ENCODE measurements at places on chromosomes 7 and 10.
A peak's percentile ranks its signal among the peaks of the same experiment; 100 is the strongest.

DNA sequence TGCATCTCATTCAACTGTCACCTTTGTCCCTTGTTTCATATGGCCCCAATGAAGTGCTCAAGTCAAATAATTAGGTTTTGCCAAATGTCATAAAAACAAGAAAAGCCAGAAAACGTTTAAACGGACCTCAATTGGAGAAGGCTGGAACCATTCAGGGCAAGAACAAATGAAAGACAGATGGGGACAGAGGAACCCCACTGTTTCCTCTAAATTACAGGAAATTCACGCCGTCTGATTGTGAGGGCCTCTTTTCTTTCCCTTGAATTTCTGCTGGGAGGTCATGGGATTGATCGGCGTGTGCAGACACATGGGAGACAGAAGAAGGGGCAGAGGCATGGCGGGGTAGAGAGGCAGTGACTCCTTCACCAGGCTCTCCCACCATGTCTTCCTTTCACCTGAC, 656.4 kb downstream of the KCNMA1 start:
- DNase-seq = no peak
- H3K27ac ChIP-seq = no peak overlapping the region

DNA sequence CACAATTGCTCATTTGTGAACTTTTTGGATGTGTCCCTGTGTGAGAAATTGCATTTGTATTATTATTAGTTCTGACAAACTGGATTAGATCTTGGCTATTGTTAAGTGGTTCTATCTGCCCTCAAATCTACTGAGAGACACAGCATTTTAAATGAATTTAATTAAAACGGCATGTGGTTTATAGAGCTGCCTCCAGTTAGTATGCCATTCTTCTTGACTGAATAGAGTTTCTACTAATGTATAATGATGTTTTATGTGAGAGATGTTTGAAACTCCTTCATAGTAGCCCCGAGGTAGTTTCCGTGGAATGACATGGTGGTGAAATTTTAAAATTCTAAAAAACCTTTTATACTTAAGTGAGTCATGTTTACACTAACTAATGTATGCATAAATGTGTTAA, 110.9 kb downstream of the DYNC1I1 start:
- H3K27ac ChIP-seq = no peak overlapping the region
- H3K4me1 ChIP-seq = no peaks in the 10 kb centered on the region

GRCh38 chr10:46305079-46305818, 18.5 kb downstream of the ANTXRL start:
- DNase-seq = no peak
- no peaks in the 10 kb centered on the region for H3K36me3 ChIP-seq
- H3K4me1 ChIP-seq = peaks cover 17% of the 10 kb centered on the region
- no peak overlapping the region for H3K4me3 ChIP-seq
- H3K27ac ChIP-seq = no peak overlapping the region

DNA sequence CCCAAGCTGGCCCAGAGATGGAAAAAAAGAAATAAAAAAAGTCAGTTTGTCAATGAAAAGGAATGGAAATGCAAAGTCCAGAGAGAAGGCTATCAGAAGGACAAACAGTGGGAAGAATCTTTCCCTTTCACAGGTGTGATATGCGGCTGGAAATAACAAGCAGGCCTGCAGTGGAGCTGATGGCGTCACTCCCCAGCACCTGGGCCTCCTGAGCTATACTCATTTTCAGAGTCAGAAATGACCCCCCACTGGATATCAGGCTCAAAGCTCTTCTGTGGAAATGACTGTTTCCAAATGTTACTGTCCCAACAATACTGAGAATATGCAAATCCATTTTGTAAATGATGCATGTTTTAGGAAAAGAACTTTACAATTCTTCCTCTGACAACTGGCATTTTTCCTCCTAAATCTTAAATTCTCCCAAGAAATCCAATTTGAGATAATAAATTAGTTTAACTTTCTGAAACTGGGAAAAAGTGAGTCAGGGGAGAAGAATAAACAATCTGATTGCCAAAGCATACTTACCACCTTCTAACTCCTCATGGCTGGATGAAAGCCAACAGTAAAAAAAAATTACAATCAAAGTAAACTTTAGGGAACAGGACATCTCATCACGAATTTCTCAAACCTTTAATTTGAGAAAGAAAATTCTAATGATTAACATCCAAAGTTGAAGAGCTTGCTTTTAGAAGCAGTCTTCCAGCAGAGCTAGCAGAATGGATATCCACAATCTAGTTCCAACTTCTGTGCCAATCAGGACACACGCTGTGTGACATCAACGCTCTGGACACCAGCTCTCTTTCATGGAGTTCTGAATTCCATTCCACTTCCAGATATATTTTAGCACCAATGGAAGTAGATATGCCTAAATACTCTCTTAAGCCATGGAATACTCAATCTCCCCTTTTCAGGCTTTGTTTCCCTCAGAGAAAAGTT, 5.3 kb upstream of the CUZD1 start:
- peak overlapping the region; percentile 29 for H3K27ac ChIP-seq
- peaks cover 69% of the 10 kb centered on the region for H3K4me1 ChIP-seq
- H3K27me3 ChIP-seq = no peaks in the 10 kb centered on the region
- H3K4me3 ChIP-seq = peak overlapping the region; percentile 12
- DNase-seq = peak; percentile 61

- H3K27me3 ChIP-seq = no peaks in the 10 kb centered on the region
- no peaks in the 10 kb centered on the region for H3K36me3 ChIP-seq
- peak; percentile 7 for DNase-seq
- H3K27ac ChIP-seq = no peak overlapping the region
- H3K4me1 ChIP-seq = no peaks in the 10 kb centered on the region
Observed at GRCh38 chr7:14045651-14046050, 56.2 kb upstream of the ETV1 start.

DNA sequence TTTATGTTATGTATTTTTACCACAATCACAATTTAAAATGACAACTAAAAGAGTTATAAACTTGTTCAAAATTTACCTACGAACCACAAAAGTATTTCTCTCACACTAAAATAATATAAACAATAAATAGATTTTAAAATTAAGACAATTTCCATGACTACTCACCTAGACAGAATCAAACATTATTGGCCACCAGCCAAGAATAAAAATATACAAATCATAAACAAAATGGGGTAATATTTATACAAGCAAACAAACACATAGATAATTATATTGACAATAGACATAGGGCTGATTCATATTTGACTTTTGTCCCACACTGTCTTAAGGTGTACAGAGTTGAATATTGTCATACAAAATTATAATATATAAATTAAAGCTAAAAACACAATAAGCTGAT, 119.6 kb upstream of the ZNF92 start:
- H3K36me3 ChIP-seq = no peaks in the 10 kb centered on the region
- H3K27me3 ChIP-seq = no peaks in the 10 kb centered on the region
- no peak for DNase-seq

DNA sequence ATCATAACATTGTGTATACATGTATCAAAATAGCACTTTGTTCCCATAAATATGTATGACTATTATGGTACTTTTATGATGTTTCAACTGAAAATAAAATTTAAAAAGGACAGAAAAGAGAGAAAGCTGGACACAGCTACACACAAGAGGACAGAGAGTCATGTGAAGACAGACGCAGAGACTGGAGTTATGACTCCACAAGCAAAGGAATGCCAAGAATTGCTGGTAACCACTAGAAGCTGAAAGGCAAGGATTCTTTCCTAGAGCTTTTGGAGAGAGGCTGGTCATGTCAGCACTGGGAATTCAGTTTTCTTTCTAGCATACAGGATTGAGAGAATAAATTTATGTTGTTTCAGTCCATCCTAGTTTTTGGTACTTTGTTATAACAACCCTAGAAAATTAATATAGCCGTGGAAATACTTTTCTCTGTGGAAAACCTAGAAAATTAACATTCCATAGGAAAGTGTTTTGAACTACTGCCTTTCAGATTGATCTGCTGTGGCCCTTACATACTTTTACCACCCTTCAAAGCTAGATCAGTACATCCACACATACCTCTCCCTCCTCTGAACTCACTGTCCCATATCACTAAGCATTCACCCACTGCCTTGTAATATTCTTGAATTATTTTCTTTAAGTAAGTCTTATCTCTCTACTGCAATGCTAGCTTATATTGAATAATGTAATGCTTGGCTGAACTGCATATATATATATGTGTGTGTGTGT, 575.3 kb downstream of the IPMK start:
- no peaks in the 10 kb centered on the region for H3K27me3 ChIP-seq
- peak; percentile 57 for DNase-seq
- H3K36me3 ChIP-seq = no peaks in the 10 kb centered on the region
- H3K4me3 ChIP-seq = no peak overlapping the region

DNA sequence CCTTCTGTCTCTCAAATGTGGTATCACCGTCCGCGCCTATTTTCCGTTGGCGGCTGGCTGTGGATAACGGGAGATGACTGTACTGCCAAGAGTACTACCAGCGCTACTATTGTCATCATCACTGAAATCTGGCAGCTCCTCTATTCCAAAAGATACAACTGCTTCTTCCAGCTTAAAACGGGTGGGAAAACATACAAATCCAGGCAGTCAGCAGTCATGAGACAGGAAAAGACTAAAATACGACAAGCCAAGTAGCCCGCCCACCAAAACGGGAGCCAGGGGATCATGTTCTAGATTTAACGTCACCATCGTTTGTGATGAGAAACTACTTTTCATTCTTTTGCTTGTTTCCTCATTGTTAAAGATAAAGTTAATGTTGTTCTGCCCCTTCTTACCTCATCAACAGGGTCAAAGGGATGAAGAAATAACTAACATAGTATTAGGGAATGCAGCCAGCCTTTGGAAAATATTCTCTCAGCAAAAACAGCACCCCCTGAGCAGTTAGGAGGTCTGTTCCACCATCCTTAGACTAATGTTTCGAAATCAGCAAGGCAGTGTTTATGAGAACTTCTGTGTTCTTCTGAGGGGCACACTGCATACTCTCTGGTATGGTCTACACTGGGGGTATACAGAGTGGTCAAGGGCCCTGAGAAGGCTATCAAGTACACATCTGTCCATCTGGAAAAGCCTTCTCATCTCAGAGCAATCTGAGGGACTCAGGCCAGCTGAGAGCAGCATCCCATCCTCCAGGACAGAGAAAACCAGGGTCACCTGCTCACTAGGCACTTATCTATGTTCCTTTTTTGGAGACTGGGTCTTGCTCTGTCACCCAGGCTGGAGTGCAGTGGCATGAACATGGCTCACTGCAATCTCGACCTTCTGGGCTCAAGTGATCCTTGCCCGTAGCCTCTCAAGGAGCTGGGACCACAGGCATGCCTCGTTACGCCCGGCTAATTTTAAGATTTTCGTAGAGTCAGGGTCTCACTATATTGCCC, 47.5 kb downstream of the GNA12 start:
- H3K27me3 ChIP-seq = no peaks in the 10 kb centered on the region
- peaks cover 28% of the 10 kb centered on the region for H3K36me3 ChIP-seq
- DNase-seq = no peak
- H3K4me1 ChIP-seq = peaks cover 7% of the 10 kb centered on the region
- no peak overlapping the region for H3K27ac ChIP-seq

GRCh38 chr7:116524609-116525297, at the start of gene CAV1:
CAV1 (plus strand) TSS chr7:116525036; CDS start chr7:116525063, 27 bp downstream.
- H3K36me3 ChIP-seq = peaks cover 45% of the 10 kb centered on the region
- DNase-seq = peak; percentile 97
- H3K27ac ChIP-seq = peak within 1 kb of the TSS; percentile 90
- no peaks in the 10 kb centered on the region for H3K27me3 ChIP-seq
- H3K4me3 ChIP-seq = peak within 1 kb of the TSS; percentile 99
- peaks cover 34% of the 10 kb centered on the region for H3K4me1 ChIP-seq

DNA sequence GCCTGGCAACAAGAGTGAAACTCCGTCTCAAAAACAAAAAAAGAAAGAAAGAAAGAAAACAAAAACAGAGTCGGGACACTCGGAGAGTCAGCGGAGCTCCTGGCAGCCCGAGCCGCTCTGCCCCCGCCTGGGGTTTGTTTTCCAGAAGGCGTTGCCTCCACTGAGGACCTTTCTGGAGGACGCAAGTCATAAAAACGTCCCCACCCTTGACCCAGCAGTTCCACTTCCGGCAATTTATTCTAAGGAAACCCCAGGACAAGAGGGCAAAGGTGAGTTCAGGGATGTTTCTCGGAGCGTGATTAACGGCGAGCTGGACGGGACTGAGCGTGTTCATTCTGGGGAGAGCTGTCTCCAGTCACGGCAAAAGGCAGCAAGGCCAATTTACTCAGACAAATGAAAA, 27.0 kb upstream of the SUN1 start:
- H3K27ac ChIP-seq = no peak overlapping the region
- no peaks in the 10 kb centered on the region for H3K4me1 ChIP-seq
- DNase-seq = no peak
- no peak overlapping the region for H3K4me3 ChIP-seq
- no peaks in the 10 kb centered on the region for H3K27me3 ChIP-seq

GRCh38 chr10:85226596-85226995, 898.2 kb downstream of the CCSER2 start:
- no peaks in the 10 kb centered on the region for H3K27me3 ChIP-seq
- DNase-seq = no peak
- no peaks in the 10 kb centered on the region for H3K36me3 ChIP-seq
- no peak overlapping the region for H3K27ac ChIP-seq
- no peaks in the 10 kb centered on the region for H3K4me1 ChIP-seq

- no peak for DNase-seq
- no peaks in the 10 kb centered on the region for H3K36me3 ChIP-seq
- no peak overlapping the region for H3K27ac ChIP-seq
- no peaks in the 10 kb centered on the region for H3K27me3 ChIP-seq
Observed at GRCh38 chr7:84844771-84845170, 342.1 kb downstream of the SEMA3D start.

GRCh38 chr10:79098596-79099015, 29.8 kb downstream of the ZMIZ1 start:
- H3K27ac ChIP-seq = no peak overlapping the region
- no peaks in the 10 kb centered on the region for H3K36me3 ChIP-seq
- DNase-seq = no peak
- H3K4me1 ChIP-seq = peaks cover 38% of the 10 kb centered on the region
- no peak overlapping the region for H3K4me3 ChIP-seq

DNA sequence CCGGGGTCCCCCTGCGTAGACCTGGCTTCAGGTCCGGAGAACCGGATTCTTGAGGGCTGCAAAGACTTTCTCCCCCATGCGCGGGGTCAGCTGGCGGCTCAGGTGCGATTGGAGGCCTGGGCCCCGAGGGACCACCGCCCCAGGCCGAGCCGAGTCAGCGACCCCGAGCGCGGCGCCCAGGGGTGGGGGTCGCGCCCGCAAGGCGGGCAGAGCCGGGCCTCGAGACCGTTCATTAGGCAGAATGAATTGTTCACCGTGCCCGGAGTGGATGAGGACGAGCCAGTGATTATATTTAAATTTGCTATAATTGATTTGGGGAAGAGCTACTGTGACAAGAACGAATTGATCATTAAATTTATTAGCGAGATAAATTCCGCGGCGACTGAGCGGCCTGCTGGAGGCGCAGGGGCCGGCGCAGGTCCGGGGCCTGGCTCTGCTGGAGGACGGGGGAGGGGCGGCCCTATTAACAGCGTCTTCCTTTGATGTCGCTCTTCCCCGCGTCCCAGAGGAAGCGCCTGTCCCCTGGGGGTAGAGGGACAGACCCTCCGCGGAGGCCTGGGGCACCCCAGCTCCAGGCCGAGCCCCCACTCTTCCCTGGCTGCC, 7.5 kb downstream of the MNX1 start:
- peaks cover 6% of the 10 kb centered on the region for H3K4me1 ChIP-seq
- no peak for DNase-seq
- H3K36me3 ChIP-seq = no peaks in the 10 kb centered on the region
- no peak overlapping the region for H3K27ac ChIP-seq

DNA sequence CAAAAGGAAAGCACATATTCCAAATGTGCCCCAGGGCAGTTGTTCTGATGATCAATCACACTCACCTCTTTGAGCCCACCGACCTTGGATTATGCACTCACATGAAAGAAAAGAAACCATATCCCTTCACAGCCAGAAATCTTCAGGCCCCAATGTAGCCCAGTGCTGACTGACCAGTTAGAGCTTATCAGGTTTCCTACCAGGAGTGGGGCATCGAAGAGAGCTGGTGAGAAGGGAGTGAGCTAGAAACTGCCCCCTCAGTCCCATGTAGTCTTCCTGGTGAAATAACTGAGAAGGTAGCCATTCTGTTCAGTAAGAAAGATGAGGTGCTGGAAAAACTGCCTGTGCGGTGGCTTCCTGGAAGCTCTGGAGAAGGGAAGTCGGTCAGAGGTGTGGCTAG, 32.2 kb downstream of the NRCAM start:
- no peaks in the 10 kb centered on the region for H3K4me1 ChIP-seq
- DNase-seq = no peak
- H3K27ac ChIP-seq = no peak overlapping the region

All from MCF 10A (cell line).